Osteoblast (primary cell): ENCODE measurements at places on chromosomes 13 and 19. TPM values are rescaled to one million over a fixed set of nuclear protein-coding genes. Genes with fewer than 3 reads are reported as not detected.

- H3K27me3 ChIP-seq = no peaks in the 10 kb centered on the region
- no peaks in the 10 kb centered on the region for H3K4me1 ChIP-seq
- no peaks in the 10 kb centered on the region for H3K36me3 ChIP-seq
- no peak overlapping the region for H3K4me3 ChIP-seq
Observed at GRCh38 chr19:15028490-15028889, 20.8 kb upstream of the CASP14 start.

Gene ZNF880
- 18.5 and 27.1 TPM in 2 replicates for total RNA-seq

DNA sequence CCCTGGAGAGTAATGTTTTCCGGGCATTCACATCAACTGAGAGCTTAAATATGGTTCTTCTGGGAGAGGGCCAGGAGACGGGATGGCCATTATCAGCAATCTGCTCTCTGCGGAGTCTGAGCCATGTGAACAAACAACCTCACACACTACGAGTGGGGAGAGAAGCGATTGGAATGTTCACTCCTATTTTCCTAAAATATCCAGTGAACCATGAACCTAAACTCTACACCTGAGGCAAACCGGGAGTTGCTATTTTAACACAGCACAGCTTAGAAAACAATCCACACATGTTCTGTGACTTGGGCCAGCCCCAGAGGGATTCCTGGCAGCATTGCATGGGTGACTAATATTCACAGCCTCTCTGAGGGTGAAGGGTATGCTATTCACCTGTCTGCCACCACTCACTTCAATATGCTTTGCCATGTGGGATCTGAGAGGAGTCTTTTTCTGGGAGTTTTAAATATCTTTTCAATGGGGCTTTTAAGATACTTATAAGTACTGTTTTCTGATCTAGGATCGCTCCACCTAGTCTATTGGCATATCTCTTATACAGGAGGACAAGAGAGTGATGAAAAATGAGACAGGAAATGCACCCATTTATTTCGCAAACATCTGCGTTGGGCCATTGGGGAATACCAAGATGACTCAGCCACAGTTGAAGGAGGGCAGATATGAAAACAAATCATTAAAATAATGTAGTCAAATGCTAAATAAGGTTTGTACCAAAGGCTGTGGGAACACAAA is 72.6 kb upstream of the SERP2 start:
- H3K27me3 ChIP-seq = no peaks in the 10 kb centered on the region
- peaks cover 44% of the 10 kb centered on the region for H3K4me1 ChIP-seq
- no peak overlapping the region for H3K4me3 ChIP-seq

Gene ADM5
- total RNA-seq = under 0.01 and 0.29 TPM in 2 replicates

- H3K4me3 ChIP-seq = no peak overlapping the region
- peaks cover 14% of the 10 kb centered on the region for H3K36me3 ChIP-seq
- no peak overlapping the region for H3K27ac ChIP-seq
- H3K4me1 ChIP-seq = no peaks in the 10 kb centered on the region
- H3K27me3 ChIP-seq = no peaks in the 10 kb centered on the region
Observed at GRCh38 chr19:3687774-3688706, 12.2 kb downstream of the PIP5K1C start.

DNA sequence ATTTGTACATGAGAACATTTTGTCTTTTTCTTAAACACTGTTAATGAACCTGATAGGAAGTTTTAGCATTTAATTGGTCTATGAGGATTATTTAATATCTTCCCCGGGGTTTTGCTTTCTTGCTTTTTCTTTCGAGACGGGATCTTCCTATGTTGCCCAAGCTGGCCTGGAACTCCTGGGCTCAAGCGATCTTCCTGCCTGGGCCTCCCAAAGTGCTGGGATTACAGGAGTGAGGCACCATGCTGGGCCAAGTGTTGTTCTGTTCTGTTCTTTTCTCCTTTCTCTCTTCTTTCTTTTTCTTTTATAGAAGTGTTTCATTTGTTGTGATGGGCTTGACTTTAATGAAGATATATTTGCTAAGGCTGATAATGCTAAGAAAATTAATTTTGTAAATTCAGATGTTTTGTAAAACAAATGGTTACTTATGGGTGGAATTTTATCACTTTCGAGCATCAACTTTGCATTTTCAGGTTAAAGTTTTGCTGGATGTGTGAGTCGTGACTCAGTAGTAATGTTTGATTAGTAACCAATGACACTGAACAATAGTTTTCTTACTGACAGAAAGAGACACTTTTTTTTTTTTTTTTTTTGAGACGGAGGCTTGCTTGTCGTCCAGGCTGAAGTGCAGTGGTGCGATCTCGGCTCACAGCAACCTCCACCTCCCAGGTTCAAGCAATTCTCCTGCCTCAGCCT is 2.2 kb downstream of the PAN3 start:
- no peak for DNase-seq
- no peaks in the 10 kb centered on the region for H3K36me3 ChIP-seq
